ENCODE measurements at places on chromosomes 4 and X. TPM values are rescaled to one million over a fixed set of nuclear protein-coding genes. Genes with fewer than 3 reads are reported as not detected.

ARAP2 gene
- 21.0 TPM for total RNA-seq

DCAF12L1 gene
- not detected for total RNA-seq

PDGFRA gene
- total RNA-seq: not detected

UGT2B11 gene
- not detected for total RNA-seq

CFI gene
- total RNA-seq: not detected

CPLX1 gene
- total RNA-seq: not detected

MORC4 gene
- 9.4 TPM for total RNA-seq

FHDC1 gene
- 0.08 TPM for total RNA-seq

CFAP299 gene
- not detected for total RNA-seq

JADE3 gene
- total RNA-seq: 0.54 TPM

HERC6 gene
- total RNA-seq: 6.6 TPM

HSFX3 gene
- not detected for total RNA-seq

PDHA1 gene
- total RNA-seq: 286 TPM

SRPK3 gene
- not detected for total RNA-seq

DNA sequence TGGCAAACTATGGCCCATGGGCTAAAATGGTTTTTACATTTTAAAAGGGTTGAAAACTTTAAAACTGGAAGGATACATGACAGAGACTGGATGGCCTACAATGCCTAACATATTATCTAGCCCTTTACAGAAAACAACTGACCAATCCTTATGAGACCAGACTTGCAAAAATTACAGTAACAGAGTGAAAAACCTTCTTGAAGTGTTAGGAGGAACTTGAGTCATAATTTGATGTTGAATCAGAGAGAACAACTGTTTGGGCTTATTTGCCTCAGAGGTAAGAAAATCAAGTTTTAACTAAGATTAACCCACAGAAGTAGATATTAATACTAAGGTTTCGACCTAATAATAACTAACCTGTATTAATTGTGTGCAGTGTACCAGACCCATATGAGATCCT, 12.4 kb upstream of the NAP1L5 start:
- no peak overlapping the region for H3K27ac ChIP-seq
- no peak overlapping the region for H3K4me3 ChIP-seq
- peaks cover 2% of the 10 kb centered on the region for H3K4me1 ChIP-seq
- H3K27me3 ChIP-seq: no peaks in the 10 kb centered on the region

GRCh38 chr4:48375651-48376304, 34.4 kb downstream of the SLAIN2 start:
- H3K27me3 ChIP-seq: no peaks in the 10 kb centered on the region
- peaks cover 7% of the 10 kb centered on the region for H3K36me3 ChIP-seq

DNA sequence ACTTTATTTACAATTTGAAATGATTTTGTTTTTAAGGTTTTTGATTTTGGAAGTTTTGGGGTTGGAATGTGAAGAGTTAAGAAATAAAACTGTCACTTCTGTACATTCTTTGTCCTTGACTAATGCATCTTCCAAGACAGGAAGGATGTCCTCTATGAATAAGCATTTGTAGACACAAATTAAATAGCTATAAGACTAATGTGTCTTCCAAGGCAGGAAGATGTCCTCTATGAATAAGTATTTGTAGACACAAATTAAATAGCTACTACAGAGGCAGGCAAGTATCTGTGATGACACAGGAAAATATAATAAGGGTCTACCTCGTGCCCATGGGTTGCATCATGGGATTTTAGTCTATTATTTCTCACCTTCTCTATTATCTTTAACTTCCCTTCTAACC, 14.5 kb downstream of the PRSS48 start:
- no peaks in the 10 kb centered on the region for H3K27me3 ChIP-seq
- no peak overlapping the region for H3K4me3 ChIP-seq
- no peaks in the 10 kb centered on the region for H3K4me1 ChIP-seq
- no peaks in the 10 kb centered on the region for H3K36me3 ChIP-seq

GRCh38 chr4:117549524-117549923, 464.1 kb upstream of the TRAM1L1 start:
- no peaks in the 10 kb centered on the region for H3K4me1 ChIP-seq
- no peak for DNase-seq
- no peaks in the 10 kb centered on the region for H3K36me3 ChIP-seq
- H3K27me3 ChIP-seq: no peaks in the 10 kb centered on the region
- H3K4me3 ChIP-seq: no peak overlapping the region

- no peaks in the 10 kb centered on the region for H3K27me3 ChIP-seq
- no peaks in the 10 kb centered on the region for H3K36me3 ChIP-seq
- H3K4me1 ChIP-seq: no peaks in the 10 kb centered on the region
- no peak for DNase-seq
- no peak overlapping the region for H3K27ac ChIP-seq
These were observed 95.4 kb upstream of the FRG1 start for GRCh38 chr4:189845145-189845846.

DNA sequence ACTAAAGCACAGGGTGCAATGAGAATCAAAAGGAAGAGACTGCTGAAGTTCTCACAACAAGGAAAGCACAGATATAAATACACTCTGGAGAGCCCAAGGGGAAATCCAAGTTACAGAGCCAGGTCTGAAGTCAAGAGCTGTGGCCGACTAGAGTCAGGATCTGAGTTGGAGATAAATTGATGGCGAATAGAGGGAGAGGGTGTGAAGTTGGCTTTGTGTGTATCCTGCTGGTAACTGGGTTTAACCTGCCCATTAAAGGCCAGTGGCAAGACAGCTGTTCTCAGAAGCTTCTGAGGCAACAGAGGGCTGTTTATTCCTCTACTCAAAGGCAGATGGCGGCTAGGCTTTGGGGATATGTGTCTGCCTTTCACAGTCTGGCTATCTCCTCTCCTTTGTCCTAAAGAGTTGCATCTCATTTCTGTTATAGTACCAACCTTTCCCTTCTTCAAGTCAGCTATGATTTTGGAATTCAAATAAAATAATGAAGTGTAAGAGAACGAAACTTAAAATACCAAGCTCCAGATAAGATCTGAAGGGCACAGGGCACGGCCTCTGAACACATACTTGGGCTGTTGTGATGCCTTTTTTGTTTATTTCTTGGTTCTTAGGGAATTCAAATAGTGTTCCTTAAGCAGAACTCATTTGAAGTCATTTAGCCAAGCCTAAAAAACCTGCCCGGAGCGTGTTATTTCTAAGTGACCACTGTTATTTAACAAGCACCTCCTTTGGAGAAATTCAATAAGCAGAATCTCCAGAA, 142.1 kb downstream of the APBB2 start:
- H3K4me1 ChIP-seq: no peaks in the 10 kb centered on the region
- no peaks in the 10 kb centered on the region for H3K36me3 ChIP-seq
- no peak for DNase-seq
- peaks cover 9% of the 10 kb centered on the region for H3K27me3 ChIP-seq

DNA sequence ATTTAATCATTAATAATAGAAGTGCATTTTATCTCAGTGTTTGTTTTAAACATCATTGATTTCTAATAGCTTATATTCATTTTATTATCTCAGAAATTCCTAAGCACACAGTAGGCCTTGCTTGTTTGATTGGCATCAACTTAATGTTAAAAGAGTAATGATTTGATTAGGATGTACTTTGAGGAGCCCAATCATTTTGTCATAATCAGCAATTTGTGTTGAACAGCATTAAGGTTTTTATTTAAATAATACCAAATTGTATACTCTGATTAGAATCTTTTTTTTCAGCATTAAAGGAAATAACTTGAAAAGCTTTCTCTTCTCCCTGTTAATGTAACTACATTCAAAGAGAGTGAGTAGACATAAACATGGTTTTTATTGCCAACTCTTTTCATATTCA, 2262.0 kb upstream of the TENM3 start:
- no peaks in the 10 kb centered on the region for H3K27me3 ChIP-seq
- no peaks in the 10 kb centered on the region for H3K36me3 ChIP-seq
- no peaks in the 10 kb centered on the region for H3K4me1 ChIP-seq
- no peak overlapping the region for H3K27ac ChIP-seq

- H3K27me3 ChIP-seq: no peaks in the 10 kb centered on the region
- peaks cover 6% of the 10 kb centered on the region for H3K36me3 ChIP-seq
These were observed 7.6 kb upstream of the PGRMC2 start for GRCh38 chr4:128295255-128295654.

GRCh38 chr4:86947501-86948120, 12.8 kb downstream of the AFF1 start:
- peaks cover 22% of the 10 kb centered on the region for H3K4me1 ChIP-seq
- H3K27me3 ChIP-seq: no peaks in the 10 kb centered on the region
- DNase-seq: no peak
- H3K36me3 ChIP-seq: peaks cover 4% of the 10 kb centered on the region

- no peaks in the 10 kb centered on the region for H3K27me3 ChIP-seq
- no peaks in the 10 kb centered on the region for H3K36me3 ChIP-seq
- no peak overlapping the region for H3K4me3 ChIP-seq
- no peak for DNase-seq
These were observed 256.2 kb downstream of the TRAM1L1 start for GRCh38 chr4:116829187-116829586.

- H3K4me1 ChIP-seq: peaks cover 20% of the 10 kb centered on the region
- H3K27ac ChIP-seq: no peak overlapping the region
- H3K36me3 ChIP-seq: no peaks in the 10 kb centered on the region
- DNase-seq: peak; percentile 15
These were observed 22.0 kb upstream of the STK26 start for GRCh38 chrX:132001127-132001526.

DNA sequence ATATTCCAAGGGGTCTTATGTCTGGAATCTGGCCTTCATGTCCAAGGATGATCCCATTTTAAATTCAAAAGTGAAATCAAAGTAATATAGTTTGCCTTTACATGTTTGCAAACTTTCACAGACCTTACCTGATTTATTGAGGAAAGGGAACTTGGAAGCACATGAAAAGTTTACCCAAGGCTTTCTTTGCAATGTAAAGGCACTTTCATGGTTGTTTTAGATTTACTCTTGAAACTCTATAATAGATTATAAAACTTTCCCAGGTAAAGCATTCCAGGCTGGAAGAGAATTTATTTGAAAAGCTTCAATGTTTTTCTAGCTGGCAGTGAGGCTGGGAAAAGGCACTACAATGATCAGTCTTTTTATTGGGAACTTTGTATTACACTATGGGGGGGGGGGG, 842.8 kb upstream of the DIAPH2 start:
- no peak overlapping the region for H3K27ac ChIP-seq
- no peak for DNase-seq
- H3K4me1 ChIP-seq: no peaks in the 10 kb centered on the region
- no peak overlapping the region for H3K4me3 ChIP-seq

DNA sequence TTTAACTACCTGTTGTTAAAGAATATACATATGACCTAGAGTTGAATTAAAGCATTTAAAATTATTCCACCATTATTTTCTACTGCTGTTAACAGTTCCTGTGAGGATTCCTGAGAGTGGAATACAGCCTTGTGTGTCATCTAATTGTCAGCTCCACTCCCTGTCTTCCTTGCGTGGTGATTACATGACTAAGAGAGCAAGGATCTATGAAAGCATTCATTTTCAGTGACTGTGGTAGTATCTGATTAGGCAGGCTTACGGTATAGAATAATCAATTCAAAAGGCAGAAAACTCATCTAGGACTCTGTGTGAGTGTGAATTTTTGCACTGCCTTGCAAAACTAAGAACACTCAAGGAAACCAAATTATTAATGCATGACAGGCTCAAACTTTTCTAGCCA, 577.8 kb downstream of the SH3BGRL start:
- no peaks in the 10 kb centered on the region for H3K27me3 ChIP-seq
- H3K4me1 ChIP-seq: no peaks in the 10 kb centered on the region
- no peaks in the 10 kb centered on the region for H3K36me3 ChIP-seq
- H3K4me3 ChIP-seq: no peak overlapping the region

- no peak overlapping the region for H3K27ac ChIP-seq
- H3K4me3 ChIP-seq: no peak overlapping the region
- H3K4me1 ChIP-seq: no peaks in the 10 kb centered on the region
These were observed 27.5 kb downstream of the CASK start for GRCh38 chrX:41895826-41896225.

DNA sequence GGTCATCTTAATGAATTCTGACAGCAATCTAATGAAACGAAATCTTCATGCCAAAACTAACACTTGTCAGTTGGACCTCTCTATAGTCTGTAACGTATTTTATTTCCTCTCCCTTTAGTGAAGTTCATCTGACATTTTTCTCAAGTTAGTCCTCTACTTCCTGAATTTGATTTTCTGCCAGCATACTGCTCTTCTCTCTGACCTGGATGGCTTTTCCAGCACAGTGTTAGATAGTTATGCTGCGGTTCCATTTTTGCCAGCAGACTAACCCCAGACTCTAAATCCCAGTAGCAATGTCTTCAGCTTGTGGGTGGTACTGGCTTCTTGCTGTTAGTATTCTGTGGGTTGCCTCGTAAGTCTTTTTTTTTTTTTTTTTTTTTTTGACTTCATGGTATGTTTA, 146.7 kb upstream of the VEGFC start:
- H3K27me3 ChIP-seq: peaks cover 5% of the 10 kb centered on the region
- H3K27ac ChIP-seq: no peak overlapping the region
- no peak overlapping the region for H3K4me3 ChIP-seq
- H3K36me3 ChIP-seq: no peaks in the 10 kb centered on the region

GRCh38 chr4:68581383-68582338, 5.5 kb upstream of the UGT2B17 start:
- H3K4me3 ChIP-seq: no peak overlapping the region
- H3K36me3 ChIP-seq: no peaks in the 10 kb centered on the region
- no peak overlapping the region for H3K27ac ChIP-seq
- H3K27me3 ChIP-seq: peaks cover 5% of the 10 kb centered on the region

DNA sequence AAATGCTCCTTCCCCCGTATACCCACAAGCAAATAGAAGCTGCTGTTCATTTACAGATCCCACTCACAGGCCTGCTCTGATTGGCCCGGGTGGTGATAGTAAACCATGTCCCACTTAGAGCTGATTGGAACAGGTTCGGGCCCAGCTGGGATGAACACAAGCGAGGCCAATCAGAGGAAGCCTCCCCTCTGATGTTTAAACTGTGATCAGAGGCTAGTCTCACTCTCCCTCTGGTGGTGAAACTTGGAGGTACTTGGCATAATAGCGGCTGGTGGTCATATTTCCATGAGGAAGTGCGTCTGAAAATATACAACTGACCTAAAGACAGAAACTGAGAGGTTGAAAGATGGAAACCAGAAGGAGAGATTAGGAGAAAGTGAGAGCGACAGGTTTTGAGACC, 51.5 kb upstream of the TRPC3 start:
- no peak overlapping the region for H3K4me3 ChIP-seq
- no peaks in the 10 kb centered on the region for H3K36me3 ChIP-seq
- H3K4me1 ChIP-seq: peaks cover 3% of the 10 kb centered on the region
- H3K27me3 ChIP-seq: peaks cover 10% of the 10 kb centered on the region

GRCh38 chrX:7334253-7334935, 186.4 kb upstream of the PUDP start:
- no peak overlapping the region for H3K27ac ChIP-seq
- peaks cover 5% of the 10 kb centered on the region for H3K36me3 ChIP-seq
- no peak for DNase-seq
- H3K4me3 ChIP-seq: no peak overlapping the region
- no peaks in the 10 kb centered on the region for H3K27me3 ChIP-seq

Measured in activated naive CD8-positive, alpha-beta T cell treated with anti-CD3 and anti-CD28 coated beads for 36 hours (primary cell).